Dermis lymphatic vessel endothelial cell (primary cell): ENCODE measurements at places on chromosomes 2 and 18. TPM values are rescaled to one million over a fixed set of nuclear protein-coding genes. Genes with fewer than 3 reads are reported as not detected.

Gene CD28
- total RNA-seq, result 0.09 and 0.11 TPM in 2 replicates

Gene DOK6
- total RNA-seq, result 0.11 and 1.1 TPM in 2 replicates

Gene GPR45
- not detected in 2 replicates for total RNA-seq

Gene IL1B
- total RNA-seq, result not detected in 2 replicates

Gene SEMA4F
- total RNA-seq, result 1.3 and 3.1 TPM in 2 replicates
